ENCODE measurements at places on chromosomes 12 and 14.

DNA sequence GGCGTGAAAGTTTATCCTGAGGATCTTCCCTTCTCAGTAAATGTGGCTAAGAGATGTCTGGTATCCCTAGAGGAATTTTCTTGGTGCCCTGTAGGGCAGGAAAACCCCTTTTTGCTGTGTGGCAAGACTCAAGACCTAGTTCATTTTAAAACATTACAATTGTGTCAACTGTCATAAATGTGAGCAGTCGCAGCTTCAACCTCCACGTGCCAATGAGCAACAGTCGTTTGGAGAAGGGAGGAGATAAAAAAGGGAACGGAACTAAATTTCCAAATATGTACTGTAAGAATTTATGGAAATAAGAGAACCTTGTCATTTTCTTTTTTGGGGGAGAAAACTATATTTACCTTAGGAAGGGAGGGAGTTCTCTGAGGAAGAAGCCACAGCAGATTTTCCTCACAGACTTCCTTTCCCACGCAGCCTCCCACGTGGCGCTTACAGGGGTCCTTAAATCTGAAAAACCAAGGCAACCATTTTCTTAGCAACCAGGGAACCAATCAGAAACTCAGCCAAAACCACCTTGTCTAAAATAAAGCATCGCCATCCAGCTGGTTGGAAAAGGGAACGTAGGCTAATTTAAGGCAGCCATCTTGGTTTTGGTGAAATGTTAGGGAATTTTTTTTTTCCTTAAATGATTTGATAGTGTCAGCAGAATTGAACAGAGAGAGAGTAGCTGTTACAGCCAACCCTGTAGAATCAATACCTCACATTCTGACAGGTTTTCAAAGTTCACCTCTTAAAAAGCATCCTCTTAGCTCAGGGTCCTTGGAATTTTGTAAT lies 99.1 kb downstream of the FIGNL2 start:
- DNase-seq: peak; percentile 57

DNA sequence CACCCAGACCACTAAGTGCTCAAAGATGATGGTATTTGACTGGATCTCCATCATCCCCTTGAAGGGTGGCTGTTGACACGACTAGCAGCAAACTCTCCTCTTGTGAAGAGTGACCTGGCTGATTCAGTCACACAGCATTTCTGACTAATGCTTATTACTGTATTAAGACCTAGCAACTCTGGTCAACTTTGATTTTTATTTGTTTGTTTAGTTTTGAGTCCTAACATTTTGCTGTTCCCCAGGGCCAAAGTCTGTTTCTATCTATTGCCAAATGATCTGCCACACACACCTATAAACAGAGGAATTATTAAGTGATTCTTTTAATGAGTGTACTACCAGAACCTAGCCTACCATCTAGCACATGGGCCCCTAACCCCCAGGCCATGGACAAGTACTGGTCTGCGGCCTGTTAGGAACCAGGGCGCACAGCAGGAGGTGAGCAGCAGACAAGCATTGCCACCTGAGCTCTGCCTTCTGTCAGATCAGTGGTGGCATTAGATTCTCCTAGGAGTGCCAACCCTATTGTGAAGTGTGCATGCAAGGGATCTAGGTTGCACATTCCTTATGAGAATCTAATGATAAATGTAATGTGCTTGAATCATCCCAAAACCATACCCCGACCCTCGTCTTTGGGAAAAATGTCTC lies 120.0 kb downstream of the RPS6KA5 start:
- no peak for DNase-seq

DNA sequence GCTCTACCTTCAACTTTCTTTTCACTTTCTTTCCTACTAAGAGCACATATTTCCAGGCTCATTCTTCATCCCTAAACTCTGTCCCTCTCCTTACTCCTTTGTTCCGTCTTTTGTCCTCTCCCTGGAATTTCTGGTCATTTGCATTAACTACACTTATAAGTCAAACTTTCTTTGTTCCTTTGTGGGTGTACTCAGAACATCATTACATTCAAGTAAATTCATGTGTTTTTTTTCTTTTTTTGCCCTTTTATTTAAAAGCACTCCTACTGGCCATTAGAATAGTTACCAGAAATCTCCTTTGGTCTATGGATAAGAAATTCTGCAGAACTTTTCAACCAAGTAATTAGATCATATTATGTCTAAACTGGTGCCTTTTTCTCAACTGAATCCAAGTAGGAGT lies 802.6 kb downstream of the DIO2 start:
- no peak for DNase-seq

- no peak for DNase-seq
Observed at GRCh38 chr12:16281157-16281556, 3.7 kb upstream of the SLC15A5 start.

DNA sequence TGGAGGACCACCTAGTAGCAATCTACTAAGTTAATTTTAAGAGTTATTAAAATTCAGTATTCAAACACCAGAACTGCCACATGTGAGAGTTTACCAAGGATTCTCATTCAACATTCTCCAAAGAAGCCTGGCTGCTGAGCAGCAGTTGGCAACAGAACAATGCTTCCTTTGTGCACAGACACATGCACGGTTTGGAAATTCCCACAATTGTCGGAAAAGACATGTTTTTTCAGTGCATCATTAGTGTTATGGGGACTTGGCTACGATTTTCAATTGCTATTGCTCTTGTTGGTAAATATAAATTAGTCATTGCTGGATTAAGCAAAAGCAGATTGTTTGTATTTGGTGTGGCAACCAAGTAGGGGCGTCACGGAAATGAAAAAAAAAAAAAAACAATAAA lies 22.2 kb downstream of the ST8SIA1 start:
- peak; percentile 59 for DNase-seq

- no peak for DNase-seq
Observed at GRCh38 chr12:18919871-18920511, 182.1 kb downstream of the CAPZA3 start.

- DNase-seq: no peak
Observed at GRCh38 chr12:4943067-4943937, 33.6 kb downstream of the KCNA1 start.

Data from caudate nucleus (tissue), 63 donors.